Ureter (tissue), 1 donor: ENCODE measurements at places on chromosomes 12 and 14.

DNA sequence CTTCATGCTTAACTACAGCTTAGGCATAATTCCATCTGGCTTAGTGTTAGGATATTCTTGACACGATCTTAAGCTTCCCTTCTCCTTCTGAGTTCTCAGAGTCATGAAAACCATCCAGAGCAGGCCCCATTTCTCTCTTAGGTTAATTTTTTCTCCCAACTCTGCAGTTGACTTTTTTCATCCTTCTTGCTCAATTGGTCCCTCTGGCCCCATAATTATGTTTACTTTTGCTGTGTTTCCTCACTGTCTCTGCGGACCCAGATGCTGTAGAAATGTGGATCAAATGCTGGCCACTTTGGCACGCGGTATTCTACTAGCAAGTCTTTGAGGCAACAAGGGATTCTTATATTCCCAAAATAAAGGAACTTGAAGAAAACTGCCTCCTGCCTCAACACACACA, 9.5 kb downstream of the TMEM132C start:
- no peak for DNase-seq

GRCh38 chr12:116027551-116027821, 250.0 kb downstream of the MED13L start:
- DNase-seq, result no peak

GRCh38 chr12:133236556-133236955, 879 bp upstream of the ANHX start:
- no peak for DNase-seq

DNA sequence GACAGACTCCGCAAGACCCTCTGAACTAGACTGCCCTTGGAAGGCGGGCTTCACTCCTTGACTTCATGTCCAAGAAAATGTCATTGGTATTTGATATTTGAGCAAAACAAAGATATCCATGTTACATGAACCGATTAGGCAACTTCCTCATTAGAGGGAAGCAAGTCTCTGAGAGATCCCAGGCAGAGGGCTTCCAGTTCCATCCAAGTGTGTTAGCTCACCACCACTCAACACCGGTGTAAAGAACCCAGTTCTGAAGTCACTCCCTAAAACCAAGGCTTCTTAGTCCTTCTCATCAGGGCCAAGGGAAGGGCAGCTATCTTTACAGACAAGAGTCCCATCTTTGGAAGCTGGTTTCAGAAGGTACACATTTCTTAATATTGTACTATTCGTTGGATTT, 87.2 kb upstream of the CDKN3 start:
- DNase-seq, result no peak

DNA sequence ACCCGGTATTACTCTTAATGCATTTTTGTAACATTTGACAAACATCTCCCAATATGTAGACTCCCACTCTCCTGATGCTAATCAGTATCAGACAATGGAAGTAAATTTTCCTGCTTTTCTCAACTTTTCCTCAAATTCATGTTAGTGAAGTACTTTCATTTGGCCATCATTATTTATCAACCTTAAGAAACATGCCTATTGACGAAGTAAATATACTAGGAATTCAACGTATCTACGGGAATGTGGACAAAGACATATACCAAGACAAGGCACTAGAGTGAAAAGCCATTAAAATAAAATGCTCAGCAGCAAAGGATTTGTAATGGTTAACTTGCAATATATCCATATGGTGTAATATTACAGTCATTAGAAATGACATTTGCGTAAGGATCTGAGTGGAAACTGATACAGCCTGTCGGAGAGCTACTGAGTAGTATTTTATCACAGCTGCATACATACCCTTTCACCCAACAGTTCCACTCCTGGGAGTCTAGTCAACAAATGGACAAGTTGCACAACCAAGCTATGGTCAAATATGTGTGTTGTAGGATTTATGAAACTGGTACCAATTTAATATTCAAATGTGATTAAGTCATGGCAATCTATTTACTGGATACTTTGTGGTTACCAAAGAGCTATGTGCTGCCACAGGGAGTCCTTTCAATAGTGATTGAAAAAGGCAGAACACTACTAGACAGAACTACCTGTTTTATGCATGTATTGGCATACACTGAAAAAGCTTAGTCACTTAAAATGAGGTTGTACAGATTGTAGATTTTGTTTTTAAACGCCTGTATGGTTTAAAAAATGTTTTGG, 26.5 kb downstream of the NUDT4 start:
- no peak for DNase-seq

GRCh38 chr12:46005823-46006222, 15.4 kb upstream of the SCAF11 start:
- DNase-seq, result no peak

GRCh38 chr12:11510671-11511070, 115.3 kb upstream of the PRB2 start:
- DNase-seq, result no peak

GRCh38 chr12:80184926-80185325, 85.6 kb downstream of the OTOGL start:
- no peak for DNase-seq

- DNase-seq, result no peak
Observed at GRCh38 chr14:53929871-53930715, 26.5 kb downstream of the BMP4 start.

DNA sequence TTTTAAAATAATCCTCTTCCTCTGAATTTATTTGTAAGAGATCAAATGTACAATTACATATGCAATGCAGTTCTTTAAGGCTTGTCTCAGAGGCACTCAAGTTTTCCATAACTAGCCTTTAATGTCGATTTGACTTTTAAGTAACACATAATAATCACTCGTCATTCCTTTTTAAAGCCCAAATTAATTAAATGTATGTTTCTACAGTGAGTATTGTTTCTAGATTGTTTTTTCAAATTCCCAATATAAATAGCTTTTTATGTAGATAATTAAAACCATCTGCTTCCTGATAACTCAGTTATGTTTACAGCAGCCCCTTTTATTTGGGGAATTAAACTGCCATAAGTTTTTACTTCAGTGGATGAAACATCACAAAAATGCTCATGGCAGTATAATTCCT, 185.1 kb downstream of the ETNK1 start:
- no peak for DNase-seq

DNA sequence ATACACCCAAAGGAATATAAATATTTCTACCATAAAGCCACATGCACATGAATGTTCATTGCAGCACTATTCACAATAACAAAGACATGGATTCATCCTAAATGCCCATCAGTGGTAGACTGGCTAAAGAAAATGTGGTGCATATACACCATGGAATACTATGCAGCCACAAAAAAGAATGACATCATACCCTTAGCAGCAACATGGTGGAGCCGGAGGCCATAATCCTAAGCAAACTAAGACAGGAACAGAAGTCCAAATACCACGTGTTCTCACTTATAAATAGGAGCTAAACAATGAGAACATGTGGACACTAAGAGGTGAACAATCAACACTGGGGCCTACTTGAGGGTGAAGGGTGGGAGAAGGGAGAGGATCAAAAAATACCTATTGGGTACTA, 198.5 kb downstream of the BMP4 start:
- DNase-seq, result no peak

DNA sequence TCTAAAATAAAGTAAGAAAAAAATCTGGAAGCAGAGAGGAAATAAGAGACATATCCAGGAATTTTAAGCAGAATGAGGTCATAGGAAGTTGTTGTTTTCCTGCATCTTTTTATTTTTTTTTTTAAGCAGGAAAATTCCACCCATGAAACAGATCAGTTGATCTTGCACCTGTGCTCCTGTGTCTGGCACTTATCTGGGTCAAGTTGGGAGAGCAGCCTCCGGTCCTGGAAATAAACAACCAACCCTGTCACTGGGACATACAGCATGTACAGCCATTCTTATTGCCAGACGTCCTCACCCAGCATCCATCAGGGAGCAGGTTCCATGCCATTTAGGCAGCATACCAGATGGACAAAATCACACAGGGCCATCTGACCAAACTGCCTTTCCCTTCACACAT, 266.0 kb upstream of the BTG1 start:
- DNase-seq, result no peak

DNA sequence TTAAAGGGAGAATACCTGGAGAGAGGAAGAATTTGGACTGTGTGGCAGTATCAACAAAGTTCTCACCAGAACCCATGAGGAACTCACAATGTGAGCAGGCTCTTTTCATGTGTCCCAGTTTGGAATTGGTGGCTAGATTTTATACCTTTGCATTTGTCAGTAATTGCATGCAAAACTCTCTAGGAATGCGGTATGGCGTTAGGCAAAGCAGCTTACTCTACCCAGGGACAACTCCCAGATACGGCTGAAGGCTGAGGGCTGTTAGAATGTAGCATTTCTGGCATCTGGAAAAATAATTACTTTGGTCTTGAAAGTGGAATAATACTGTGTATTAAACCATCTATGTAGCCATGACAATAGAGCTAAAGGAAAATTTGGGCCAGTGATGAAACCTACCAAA, 635.5 kb downstream of the SLC16A7 start:
- DNase-seq, result no peak

GRCh38 chr12:60845696-60846095, 1249.9 kb downstream of the SLC16A7 start:
- DNase-seq, result no peak

- no peak for DNase-seq
Observed at GRCh38 chr12:86698641-86698980, 442.4 kb upstream of the MGAT4C start.

DNA sequence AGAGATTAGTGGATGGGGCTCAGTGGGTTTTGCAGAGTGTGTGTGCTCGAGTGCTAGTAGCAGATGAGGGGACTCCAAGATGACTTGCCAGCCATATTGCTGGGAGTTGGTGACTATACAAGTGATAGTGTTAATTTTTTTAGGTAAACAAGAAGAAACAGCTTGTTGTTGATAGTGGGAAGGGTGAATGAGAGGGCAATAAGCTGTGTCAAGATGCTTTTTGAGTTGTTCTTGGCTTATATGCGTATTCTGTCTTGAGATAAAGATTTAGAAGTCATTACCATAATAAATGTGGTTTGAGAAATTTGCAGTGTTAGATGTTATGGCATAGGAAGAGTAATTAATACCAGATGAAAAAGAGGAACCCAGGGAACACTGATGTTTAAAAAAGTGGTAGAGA, 75.3 kb downstream of the RCOR1 start:
- DNase-seq, result no peak

GRCh38 chr12:6354495-6355393, 12.9 kb upstream of the TNFRSF1A start:
- no peak for DNase-seq

DNA sequence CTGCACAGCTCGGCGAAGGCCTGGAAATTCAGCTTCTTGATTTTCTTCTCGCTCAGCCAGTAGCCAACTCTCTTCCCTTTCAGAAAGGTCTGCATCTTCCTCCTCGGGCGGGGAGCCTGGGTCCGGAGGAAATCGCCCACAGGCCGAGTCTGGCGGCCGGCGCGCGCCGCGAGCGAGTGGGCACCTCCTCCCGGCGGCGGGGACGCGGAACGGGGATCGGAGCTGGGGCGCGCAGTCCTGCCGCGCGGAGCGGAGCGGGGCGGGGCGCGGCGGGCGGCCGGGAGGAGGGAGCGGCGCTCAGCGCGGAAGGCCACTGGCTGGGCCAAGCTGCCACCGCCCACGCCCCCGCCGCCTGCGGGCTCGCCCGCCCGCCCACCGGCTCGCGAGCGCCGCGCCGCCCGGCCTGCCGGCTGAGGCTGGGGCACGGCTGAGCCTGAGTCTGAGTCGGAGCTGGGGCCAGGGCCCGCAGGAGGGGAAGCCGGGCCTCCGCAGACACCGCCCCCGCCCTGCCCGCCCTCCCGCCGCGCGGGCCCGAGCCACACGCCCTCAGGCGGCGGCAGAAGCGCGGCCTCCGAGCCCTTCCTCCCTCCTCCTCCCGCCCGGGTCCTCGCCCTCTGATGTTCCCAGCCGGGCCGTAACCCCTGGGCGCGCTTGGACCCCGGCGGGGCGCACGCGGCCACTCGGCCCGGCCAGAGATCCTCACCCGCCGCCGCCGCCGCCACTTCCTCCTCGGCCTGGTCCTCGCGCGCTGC, 480 bp downstream of the ITPK1 start:
- peak; percentile 89 for DNase-seq

DNA sequence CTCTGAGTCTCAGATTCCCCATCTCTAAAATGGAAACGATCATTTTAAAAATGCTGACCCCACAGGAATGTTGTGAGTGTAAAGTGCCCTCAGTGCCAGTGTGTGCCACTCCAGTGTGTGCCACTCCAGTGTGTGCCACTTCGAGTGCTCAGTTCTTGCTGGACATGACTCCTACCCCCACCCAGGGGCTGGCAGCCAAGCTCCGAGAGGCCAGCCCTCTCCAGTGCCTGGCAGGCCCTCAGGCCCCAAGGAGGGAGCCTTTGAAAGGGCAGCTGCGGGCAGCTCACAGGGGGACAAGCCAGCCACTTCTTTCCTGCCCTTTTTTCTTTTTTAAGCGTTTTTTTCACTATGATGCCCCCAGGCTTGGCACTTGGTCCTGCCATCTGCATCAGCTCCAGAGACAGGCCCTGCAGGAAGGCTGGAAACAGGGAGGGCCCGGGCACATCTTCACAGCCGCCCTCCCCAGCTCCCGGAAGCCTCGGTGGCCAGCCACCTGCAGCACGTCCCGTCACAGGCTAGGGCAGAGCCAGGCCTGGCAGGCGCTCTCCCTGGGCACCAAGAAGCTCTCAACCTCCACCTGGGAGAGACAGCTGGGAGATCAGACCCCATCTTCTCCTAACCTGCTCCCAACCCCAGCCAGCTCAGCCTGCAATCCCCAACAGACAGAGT, 29.8 kb downstream of the NCOR2 start:
- no peak for DNase-seq

GRCh38 chr12:62621101-62621638, 154.5 kb downstream of the MON2 start:
- DNase-seq, result no peak

- no peak for DNase-seq
Observed at GRCh38 chr12:70657616-70658286, 20.5 kb upstream of the PTPRB start.

DNA sequence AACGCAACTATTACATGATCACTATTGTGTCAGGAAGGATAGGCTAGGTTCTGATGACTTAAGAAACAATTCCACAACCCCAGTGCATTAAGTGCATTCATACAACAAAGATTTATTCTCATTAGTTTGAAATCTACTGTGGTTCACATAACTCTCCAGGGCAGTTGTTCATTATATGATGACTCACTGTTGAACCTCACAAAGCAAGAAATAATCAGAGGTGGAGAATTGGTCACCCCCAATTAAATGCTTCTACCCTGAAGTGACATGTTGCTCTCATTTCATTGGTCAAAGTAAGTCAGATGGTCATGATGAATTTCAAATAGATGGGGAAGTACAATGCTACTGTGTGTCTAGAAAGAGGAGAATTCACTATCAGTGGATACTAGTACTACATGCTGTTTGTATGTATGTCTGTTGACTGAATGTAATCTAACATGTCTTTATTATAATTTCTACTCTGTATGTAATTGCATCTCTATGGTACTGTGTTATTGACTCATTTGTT, 6.1 kb upstream of the HELB start:
- no peak for DNase-seq
